HAP-1 (cell line): ENCODE measurements at places on chromosomes 16 and 17.

DNA sequence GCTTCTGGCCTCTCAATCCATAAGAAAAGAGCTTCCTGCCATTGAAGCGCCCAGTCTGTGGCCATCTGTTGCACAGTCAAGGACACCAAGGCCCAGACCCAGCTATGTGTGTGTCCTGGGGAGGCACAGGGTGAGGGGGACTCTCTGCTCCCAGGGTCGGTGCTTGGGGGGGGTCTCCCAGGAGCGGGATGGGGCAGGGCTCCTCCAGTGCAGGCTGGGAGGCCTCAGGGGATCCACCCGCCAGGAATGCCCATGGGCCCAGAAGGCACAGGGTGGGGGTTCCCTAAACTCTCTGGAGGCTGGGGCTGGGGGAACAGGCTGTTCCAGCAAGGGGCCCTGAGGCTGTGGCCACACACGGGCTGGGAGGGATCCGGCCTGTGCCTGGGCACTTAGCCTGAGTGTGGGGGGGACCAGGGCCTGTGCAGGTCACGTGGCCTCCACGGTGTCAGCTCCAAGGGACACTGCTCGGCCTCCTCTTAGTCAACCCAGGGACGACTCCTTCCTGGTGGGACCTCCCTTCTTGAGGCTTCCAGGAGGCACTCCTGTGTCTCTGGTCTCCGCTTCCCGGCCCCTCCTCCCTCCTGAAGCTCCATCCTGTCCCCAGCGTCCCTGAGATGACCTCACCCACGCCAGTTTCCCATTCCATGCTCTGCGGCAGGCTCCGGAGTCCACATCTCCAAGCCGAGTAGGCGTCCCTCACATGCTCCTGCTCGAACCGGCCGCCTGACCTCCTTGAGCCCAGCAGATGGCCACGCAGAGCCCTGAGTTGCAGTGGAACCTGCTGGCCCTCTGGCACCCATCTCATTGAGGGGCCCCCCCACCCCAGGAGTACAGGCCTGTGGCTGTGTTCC, 23.1 kb upstream of the BAHCC1 start:
- DNase-seq: no peak

DNA sequence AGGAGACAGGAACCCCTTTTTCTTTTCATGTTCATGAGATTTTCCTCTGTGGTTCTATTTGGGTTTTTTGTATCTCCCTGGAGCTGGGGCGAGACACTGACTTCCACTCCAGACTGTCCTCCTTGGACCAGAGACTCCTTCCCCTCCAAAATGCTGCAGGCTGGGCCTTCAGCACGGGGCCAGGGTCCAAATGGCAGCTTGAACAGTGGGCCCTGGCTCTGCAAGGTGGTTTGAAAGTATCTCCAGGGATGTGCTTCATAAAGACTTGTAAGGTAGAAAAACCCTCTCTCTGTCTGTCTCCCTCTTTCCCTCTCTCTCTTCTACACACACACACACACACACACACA, 236.1 kb downstream of the ZNF423 start:
- DNase-seq: no peak

DNA sequence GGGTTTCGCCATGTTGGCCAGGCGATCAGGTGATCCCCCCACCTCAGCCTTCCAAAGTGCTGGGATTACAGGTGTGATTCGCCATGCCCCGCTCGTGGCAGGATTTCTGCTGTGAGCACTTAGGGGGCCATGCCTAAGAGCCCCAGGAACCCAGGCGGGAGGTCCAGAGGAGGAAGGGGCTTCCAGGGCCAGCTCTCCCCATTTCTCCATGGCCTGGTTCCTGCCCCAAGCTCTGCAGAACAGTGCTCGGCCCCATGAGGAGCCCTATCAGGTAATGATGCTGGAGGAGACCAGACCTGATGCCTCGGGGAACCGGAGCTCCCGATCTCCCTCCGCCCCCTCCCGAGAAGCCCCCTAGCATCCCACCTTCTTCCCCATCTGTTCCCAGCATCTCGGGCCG, 53.6 kb downstream of the RMI2 start:
- DNase-seq: no peak

GRCh38 chr16:86818671-86819532, 240.6 kb downstream of the FOXL1 start:
- no peak for DNase-seq

DNA sequence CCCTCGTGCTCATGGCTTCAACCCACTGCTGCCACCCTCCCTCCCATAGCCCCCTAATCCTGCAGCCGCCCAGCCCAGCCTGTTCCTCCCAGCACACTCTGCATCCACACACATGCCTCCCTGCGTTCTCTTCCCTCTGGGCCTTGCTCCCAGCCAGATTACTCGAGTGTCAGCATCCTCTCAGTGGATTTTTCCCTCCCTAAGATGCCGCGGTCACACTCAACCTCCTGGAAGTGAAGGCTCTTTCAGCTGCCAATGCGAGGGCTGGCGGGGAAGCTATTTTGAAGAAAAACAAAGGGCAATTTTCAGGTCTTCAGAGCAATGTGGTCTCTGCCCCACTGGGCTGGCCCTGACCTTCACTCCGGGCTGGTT, 23.2 kb upstream of the CACNG5 start:
- no peak for DNase-seq

DNA sequence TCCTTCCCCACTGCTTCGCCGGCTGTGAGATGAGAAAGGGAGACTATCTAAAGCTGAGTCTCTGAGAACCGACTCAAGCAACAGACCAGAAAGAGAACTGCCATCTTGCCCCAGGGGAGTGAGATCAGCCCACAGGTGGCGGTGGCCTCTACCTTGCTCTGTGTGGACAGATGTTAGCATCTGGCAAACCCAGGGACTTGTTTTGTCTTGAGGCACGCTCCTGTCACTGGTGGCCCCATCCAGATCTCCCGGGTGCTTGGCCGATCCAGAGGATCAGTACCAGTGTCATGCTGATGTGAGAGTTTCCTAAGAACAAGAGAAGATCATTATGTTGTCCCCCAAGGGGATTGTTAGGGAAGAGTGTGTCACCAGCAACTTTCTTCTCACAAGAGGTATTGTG, 101.4 kb downstream of the CACNG3 start:
- DNase-seq: no peak

- peak; percentile 76 for DNase-seq
Measured at GRCh38 chr17:21119247-21119918, 7.4 kb upstream of the DHRS7B start.

GRCh38 chr17:36842963-36843558, 94.2 kb upstream of the LHX1 start:
- no peak for DNase-seq

DNA sequence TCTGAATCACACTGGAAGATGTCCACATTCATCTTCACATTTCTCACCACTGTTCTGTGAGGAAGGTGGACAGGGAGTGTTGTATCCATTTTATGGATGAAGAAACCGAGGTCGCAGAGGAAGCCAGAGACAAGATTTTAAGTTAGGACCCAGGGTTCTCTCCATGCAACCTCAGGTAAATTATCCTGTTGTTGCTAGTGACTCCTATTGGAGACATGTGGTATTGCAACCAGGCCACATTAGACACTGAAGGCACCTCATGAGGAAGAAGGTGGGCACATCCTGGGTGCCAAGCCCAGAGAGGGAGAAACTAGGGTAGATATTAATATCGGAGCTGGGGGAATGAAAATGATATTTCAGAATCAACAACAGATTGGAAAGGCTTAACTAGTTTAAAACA, 8.5 kb upstream of the WNT9B start:
- no peak for DNase-seq

DNA sequence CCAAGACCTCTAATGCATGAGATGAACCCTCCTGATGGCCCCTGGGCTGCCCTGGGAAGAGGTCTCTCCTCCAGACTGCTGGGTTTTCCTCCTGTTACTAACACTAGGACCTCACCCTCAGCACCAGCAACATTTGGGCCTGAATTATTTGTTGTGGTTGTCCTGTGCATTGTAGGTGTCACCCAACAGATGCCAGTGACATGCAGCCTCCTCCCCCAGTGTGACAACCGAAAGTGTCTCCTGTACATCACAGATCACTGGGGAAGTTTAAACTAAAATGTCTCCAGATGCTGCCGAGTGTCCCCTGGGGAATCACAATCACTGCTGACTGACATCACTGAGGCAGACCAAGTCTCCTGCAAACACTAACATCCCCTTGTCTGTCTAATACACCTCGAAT, 74.8 kb downstream of the SLC5A11 start:
- DNase-seq: no peak

DNA sequence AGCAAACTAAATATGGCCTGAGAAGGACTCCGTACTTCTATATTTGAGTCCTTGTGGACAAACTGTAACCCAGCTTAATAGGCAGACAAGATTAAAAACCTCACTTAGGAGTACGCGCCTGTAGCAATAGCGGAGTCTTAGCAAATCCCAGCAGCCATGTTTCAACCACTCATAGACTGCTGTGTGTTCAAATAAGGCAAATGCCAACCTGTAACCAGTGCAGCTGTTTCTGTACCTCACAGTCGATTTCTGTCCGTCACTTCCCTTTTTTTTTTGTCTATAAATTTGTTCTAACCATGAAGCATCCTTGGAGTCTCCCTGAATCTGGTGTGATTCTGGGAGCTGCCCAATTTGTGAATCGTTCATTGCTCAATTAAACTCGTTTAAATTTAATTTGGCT, 30.2 kb downstream of the TANC2 start:
- no peak for DNase-seq

DNA sequence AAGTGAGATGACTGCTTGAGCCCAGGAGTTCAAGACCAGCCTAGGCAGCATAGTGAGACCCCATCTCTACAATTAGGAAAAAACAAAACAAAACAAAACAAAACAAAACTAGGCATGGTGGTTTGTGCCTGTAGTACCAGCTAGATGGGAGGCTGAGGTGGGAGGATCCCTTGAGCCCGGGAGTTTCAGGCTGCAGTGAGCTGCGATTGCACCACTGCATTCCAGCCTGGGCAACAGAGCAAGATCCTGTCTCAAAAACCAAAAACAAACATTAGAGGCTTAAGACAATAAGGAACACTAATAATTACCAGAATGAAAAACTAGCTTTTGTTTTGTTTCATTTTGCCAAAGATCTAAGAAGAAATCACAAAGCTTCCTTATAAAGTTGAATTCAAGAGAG, 69.2 kb downstream of the GPRC5B start:
- no peak for DNase-seq
